ENCODE measurements at places on chromosomes 2 and 18. TPM values are rescaled to one million over a fixed set of nuclear protein-coding genes. Genes with fewer than 3 reads are reported as not detected.
A peak's percentile ranks its signal among the peaks of the same experiment; 100 is the strongest.

The PER2 gene
- 8.2 TPM for total RNA-seq

DNA sequence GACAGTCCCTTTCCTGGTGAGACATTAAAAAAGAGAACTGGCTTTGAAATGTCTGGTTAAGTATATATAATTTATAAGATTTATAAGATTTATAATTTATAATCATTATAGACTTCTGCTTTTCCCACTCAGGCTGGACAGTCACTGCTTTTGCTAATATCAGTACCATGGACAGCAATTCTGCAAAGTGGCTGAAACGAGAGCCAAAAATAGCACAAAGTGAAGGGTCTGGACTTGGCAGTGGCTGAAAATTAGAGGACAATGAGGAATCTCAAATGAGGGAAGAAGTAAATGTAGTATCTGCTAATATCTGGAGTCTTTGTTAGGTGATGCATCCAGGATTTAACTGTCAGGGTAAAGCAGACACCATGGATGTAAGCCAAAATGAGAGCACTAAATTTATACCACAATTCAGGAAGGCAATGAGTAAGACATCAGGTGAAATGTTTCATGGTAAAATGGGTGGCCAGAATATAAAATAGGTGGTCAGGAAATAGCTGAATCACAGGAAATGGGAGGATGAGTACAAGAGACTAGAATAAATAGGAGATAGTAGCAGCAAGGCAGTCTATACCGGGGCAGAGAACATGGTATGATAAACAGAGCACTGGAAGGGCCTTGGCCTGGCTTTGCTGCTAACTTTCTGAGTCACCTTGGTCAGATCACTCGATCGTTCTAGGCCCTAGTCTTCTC, 39.6 kb upstream of the BOD1L2 start:
- no peaks in the 10 kb centered on the region for H3K36me3 ChIP-seq
- no peak overlapping the region for H3K4me3 ChIP-seq
- no peaks in the 10 kb centered on the region for H3K4me1 ChIP-seq

The C2orf68 gene
- 19.0 TPM for total RNA-seq

The GRP gene
- not detected for total RNA-seq

The MYO1B gene
- 27.9 TPM for total RNA-seq

The CD8B2 gene
- total RNA-seq = not detected

DNA sequence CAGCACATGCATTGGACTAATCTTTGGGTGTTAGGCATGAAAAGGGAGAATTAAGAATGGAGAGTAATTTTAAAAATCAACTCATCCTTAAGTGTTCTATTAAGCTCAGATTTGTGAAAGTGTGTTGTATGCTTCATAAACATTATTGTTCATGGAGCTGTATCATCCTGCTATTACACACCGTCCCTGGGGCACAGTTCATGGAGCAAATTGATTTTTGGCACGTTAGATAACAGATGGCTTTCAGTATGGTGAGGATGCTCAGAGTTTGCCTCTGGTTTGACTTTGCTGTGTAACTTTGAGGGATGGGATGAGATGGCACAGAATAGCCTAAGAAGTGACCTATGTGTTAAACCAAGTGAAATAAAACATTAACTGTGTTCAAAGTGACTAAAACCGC, 97.1 kb downstream of the MGAT5 start:
- H3K27ac ChIP-seq = no peak overlapping the region
- peaks cover 15% of the 10 kb centered on the region for H3K36me3 ChIP-seq
- no peaks in the 10 kb centered on the region for H3K27me3 ChIP-seq
- H3K4me1 ChIP-seq = peaks cover 19% of the 10 kb centered on the region

The GPR55 gene
- total RNA-seq = not detected

The PRSS56 gene
- total RNA-seq = not detected

DNA sequence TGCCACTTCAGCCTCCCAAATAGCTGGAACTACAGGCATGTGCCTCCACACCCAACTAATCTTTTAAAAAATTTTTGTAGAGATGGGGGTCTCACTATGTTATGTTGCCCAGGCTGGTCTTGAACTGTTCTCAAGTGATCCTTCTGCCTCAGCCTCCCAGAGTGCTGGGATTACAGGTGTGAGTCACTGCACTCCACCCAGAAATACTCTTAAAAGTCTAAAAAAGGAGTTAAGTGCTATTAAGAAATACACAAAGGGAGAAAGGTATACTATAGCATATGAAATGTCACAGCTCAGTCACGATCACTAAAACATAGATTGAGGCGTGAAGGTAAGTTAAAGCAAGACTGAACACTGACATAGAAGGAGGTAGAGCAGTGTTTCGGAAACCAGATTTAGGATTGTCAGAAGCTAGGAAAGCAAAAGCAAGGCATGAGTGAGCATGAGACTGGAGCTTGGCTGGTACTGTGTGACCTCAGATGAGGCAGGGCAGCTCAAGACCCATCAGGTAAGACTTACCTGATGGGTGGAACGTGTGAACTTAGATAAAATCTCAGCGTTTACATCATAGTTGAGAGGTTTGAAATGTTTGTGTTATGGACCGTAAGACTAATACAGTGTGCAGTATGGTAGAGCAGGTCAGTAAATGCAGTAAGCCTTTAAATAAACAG, 9.2 kb downstream of the CCNYL1 start:
- no peak overlapping the region for H3K4me3 ChIP-seq
- H3K27ac ChIP-seq = no peak overlapping the region
- DNase-seq = no peak
- H3K36me3 ChIP-seq = no peaks in the 10 kb centered on the region
- H3K27me3 ChIP-seq = no peaks in the 10 kb centered on the region

The ACMSD gene
- not detected for total RNA-seq

DNA sequence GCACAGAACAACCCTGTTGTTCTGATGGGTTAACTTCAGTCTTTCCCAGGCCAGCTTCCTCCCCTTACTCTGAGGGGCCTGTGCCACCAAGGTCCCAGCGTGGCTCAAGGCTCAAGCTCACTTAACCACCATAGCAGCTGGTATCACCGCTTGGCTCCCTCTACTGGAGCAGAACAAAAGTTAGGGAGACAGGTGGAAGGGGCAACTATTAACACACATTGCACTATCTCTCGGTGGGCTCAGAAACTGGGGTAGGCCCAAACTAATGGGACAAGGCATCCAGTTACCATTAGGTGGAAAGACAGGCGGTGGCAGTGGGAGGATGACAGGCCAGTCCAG, 88.7 kb upstream of the ATL2 start:
- DNase-seq = peak; percentile 11
- H3K4me1 ChIP-seq = no peaks in the 10 kb centered on the region
- H3K36me3 ChIP-seq = no peaks in the 10 kb centered on the region
- H3K27ac ChIP-seq = no peak overlapping the region
- no peak overlapping the region for H3K4me3 ChIP-seq

DNA sequence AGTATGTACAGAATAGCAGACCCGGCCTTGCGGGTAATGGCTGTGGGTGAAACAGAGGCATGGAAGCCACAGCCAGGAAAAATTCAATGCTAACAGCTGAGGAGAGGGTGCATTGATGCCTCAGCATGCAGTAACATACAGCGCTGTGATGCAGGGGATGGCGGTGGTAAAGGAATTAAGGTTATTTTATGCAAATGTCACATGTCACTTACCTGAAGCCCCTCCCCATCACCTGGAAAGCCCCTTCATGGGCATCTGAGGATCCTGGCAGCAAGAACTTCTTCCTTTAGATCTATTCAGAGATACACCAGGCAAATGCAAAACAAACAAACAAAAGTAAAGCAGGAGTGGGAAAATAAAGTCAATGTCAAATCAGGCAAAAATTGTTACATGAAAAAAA, 1.7 kb upstream of the SP110 start:
- H3K27ac ChIP-seq = no peak overlapping the region
- H3K4me1 ChIP-seq = peaks cover 20% of the 10 kb centered on the region
- H3K4me3 ChIP-seq = no peak overlapping the region
- no peaks in the 10 kb centered on the region for H3K27me3 ChIP-seq

The KIF5C gene
- total RNA-seq = 22.1 TPM

GRCh38 chr2:36074008-36074407, 281.6 kb upstream of the CRIM1 start:
- H3K4me3 ChIP-seq = no peak overlapping the region
- H3K27ac ChIP-seq = no peak overlapping the region
- no peaks in the 10 kb centered on the region for H3K4me1 ChIP-seq
- no peaks in the 10 kb centered on the region for H3K36me3 ChIP-seq
- H3K27me3 ChIP-seq = no peaks in the 10 kb centered on the region
- DNase-seq = no peak

- no peaks in the 10 kb centered on the region for H3K36me3 ChIP-seq
- no peaks in the 10 kb centered on the region for H3K27me3 ChIP-seq
- H3K27ac ChIP-seq = no peak overlapping the region
- DNase-seq = no peak
- H3K4me1 ChIP-seq = no peaks in the 10 kb centered on the region
These were observed 47.6 kb downstream of the DIS3L2 start for GRCh38 chr2:232008907-232009638.

The SERPINB12 gene
- not detected for total RNA-seq

- peaks cover 4% of the 10 kb centered on the region for H3K36me3 ChIP-seq
- no peak overlapping the region for H3K4me3 ChIP-seq
- H3K4me1 ChIP-seq = no peaks in the 10 kb centered on the region
- H3K27ac ChIP-seq = no peak overlapping the region
These were observed 13.3 kb downstream of the MRPL44 start for GRCh38 chr2:223970343-223971128.

The LPIN1 gene
- total RNA-seq = 170 TPM

- H3K27me3 ChIP-seq = no peaks in the 10 kb centered on the region
- H3K4me1 ChIP-seq = no peaks in the 10 kb centered on the region
- H3K27ac ChIP-seq = peak overlapping the region; percentile 38
- no peak for DNase-seq
These were observed 23.8 kb upstream of the CABYR start for GRCh38 chr18:24114924-24115549.

DNA sequence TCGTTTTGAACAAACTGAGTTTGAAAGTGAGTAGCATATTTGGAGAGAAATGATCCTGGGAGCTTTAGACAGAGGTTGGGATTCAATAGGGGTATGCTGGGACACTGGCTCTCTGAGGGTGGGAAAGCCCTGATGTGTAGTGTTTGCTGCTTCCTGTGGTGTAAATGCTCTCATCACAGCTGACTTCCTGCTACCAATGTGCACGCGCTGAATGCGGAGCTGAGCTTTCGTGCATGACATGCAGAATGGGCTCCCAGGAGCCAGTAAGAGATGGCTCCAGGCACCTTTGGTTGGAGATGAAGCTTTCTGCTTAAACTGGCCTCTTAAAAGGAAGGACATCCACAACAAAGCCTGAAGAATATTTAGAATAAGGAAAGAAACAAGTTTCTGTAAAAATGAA, 224.1 kb upstream of the CCDC150 start:
- no peaks in the 10 kb centered on the region for H3K27me3 ChIP-seq
- H3K4me1 ChIP-seq = no peaks in the 10 kb centered on the region
- H3K4me3 ChIP-seq = no peak overlapping the region

The AQP12A gene
- total RNA-seq = 1.2 TPM

DNA sequence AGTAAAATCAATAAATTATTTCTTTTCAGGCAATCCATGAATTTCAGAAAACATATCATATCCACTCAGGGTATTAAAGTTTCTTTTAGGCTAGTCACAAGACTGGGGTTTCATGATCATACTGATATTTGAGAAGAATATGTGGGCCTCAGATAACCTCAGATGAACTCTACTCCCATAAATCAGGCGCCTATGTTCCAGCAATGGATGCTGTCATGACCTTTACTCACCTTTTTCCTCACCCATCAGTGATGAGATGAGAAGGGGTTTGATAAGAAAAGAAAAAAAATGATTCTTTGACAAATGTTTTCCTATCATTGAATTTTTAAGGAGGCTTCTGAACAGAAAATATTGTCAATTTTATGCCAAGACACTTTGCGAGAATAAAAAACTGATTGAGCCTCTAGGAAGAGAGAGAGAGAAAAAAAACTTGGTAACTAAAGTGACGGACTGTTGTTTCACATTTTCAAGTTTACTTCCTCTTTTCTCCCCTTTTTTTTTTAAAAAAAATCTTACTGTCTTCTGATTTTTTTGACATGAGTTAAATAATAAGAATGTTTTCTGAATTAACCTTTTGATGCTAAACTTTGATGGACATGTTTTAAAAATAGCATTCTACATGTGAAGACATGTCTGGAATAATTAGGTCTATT, 309.1 kb upstream of the MAP2 start:
- no peaks in the 10 kb centered on the region for H3K4me1 ChIP-seq
- no peak for DNase-seq
- H3K27me3 ChIP-seq = no peaks in the 10 kb centered on the region
- H3K36me3 ChIP-seq = no peaks in the 10 kb centered on the region
- no peak overlapping the region for H3K4me3 ChIP-seq

- H3K4me1 ChIP-seq = no peaks in the 10 kb centered on the region
- no peak overlapping the region for H3K27ac ChIP-seq
- H3K27me3 ChIP-seq = no peaks in the 10 kb centered on the region
- H3K36me3 ChIP-seq = no peaks in the 10 kb centered on the region
These were observed 280.6 kb downstream of the MYT1L start for GRCh38 chr2:2050446-2050845.

- H3K4me1 ChIP-seq = no peaks in the 10 kb centered on the region
- H3K27me3 ChIP-seq = no peaks in the 10 kb centered on the region
- no peak overlapping the region for H3K4me3 ChIP-seq
- no peak overlapping the region for H3K27ac ChIP-seq
- DNase-seq = no peak
These were observed 4.0 kb upstream of the BIN1 start for GRCh38 chr2:127110985-127111384.

GRCh38 chr18:49731860-49732311, 81.4 kb downstream of the ACAA2 start:
- H3K36me3 ChIP-seq = no peaks in the 10 kb centered on the region
- no peaks in the 10 kb centered on the region for H3K27me3 ChIP-seq
- H3K4me3 ChIP-seq = no peak overlapping the region
- DNase-seq = no peak
- H3K4me1 ChIP-seq = no peaks in the 10 kb centered on the region

GRCh38 chr2:205585449-205586383, 96.6 kb upstream of the NRP2 start:
- no peaks in the 10 kb centered on the region for H3K4me1 ChIP-seq
- H3K27me3 ChIP-seq = no peaks in the 10 kb centered on the region
- no peaks in the 10 kb centered on the region for H3K36me3 ChIP-seq

DNA sequence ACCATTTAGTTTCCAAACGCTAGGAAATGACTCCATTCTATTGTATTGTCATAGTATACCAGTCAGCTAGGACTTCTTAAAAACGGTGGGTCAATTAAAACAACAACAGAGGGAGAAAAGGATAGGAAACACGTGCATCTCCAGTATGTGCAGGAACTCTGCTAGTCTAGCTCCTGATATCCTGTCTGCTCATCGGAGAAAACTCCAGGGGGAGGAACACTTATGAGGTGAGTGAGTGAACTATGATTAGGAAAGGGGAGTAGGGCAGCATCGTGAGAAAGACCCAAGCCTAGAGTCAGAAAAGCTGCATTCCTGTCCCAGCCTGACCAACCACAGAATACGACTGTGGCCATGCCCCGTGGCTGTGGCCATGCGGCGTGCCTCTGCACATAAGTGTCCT, 34.2 kb downstream of the DTNB start:
- no peaks in the 10 kb centered on the region for H3K4me1 ChIP-seq
- H3K4me3 ChIP-seq = no peak overlapping the region
- H3K27ac ChIP-seq = no peak overlapping the region
- no peak for DNase-seq
- no peaks in the 10 kb centered on the region for H3K36me3 ChIP-seq

The RIT2 gene
- not detected for total RNA-seq

- H3K27ac ChIP-seq = no peak overlapping the region
- H3K4me3 ChIP-seq = no peak overlapping the region
- DNase-seq = no peak
These were observed 620.0 kb upstream of the SLC39A10 start for GRCh38 chr2:195037045-195037444.
